ENCODE measurements at places on chromosomes 6 and 20.

- no peak for DNase-seq
Observed at GRCh38 chr20:24998121-24998520, 5.6 kb upstream of the APMAP start.

- no peak for DNase-seq
Observed at GRCh38 chr20:63449796-63450730, 22.4 kb downstream of the KCNQ2 start.

DNA sequence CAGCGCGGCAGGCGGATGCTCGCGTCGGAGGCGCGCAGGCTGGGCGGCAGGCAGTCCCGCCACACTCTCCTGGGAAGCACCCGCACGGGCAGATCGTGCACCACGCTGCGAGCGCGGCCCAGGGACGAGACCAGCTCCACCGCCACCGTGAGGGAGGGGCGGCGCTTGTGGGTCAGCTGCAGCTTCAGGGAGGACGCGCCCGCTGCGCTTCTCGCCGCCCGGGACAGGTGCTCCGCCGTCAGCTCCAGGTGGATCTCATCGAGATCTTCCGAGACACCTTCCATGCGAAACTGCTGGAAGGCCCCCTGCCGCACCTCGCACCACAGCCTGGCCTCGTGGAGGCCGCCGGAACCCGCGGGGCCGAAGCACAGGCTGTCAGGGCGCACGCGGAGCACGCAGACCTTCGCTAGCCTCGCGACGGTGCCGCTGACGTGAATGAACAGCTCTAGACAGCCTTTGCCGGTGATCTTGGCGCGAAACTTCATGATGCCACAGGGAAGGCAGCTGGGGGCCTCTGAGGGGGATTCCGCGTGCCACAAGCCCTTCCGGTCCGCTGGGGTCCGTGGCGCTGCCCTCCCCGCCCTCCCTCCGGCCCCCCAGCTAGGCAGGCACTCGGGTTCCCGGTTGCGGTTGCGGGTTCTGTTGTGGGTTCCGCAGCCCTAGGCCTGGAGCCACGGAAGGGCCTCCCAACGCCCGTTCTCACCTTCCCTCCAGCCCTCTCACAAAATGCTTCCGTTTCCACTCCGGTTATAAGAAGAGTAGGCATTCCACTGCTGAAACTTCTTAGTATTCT, at the start of gene HUS1B:
Gene HUS1B, minus strand, starts transcription at position 641 of the 793 bp plus-strand sequence. Its CDS starts 156 bp downstream, at position 485.
- no peak for DNase-seq

- peak; percentile 77 for DNase-seq
Observed at GRCh38 chr20:1569415-1569881, 11.9 kb upstream of the SIRPD start.

DNA sequence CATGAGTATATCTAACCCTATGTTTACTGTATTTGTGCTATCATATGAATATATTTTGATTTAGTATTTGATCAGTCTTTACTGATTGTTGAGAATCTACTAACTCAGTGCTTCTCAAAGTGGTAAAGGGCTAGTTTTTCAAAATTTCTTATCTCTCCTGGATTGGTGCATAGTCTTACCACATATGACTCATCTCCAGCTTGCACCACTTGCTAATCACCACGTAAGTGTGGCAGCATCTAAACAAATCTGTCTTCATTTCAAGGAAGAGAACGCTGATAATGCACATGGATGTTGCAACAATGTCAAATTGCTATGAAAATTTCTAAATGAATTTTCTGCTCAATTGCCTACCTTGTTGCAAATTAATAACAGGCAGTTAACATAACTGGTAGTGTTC, 299.5 kb downstream of the PAX1 start:
- no peak for DNase-seq

- no peak for DNase-seq
Observed at GRCh38 chr20:58473453-58474425, 41.5 kb downstream of the APCDD1L start.

GRCh38 chr6:159151266-159151855, 17.8 kb upstream of the FNDC1 start:
- DNase-seq: peak; percentile 85

- DNase-seq: no peak
Observed at GRCh38 chr6:151242420-151242861, 2.7 kb downstream of the AKAP12 start.

DNA sequence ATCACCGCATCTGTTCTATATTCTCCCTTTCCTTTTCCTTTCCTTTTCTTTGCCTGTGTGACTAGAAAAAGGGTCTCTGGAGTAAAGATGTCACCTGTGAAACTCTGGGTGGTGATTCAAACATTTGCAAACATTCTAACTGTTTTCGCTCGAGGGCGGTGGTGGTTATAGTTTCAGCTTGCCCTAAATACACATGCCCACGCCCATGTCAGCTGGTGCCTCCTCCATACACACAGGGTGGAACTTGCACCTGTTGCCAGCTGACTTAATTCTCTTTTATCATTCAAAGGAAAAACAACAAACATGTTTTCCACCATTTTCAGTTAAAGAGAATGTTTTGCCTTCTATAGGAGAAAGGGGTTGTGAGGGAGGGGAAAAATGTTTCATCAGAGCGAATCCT, 381.9 kb upstream of the ARID1B start:
- no peak for DNase-seq

GRCh38 chr6:81552644-81553043, 199.8 kb downstream of the TENT5A start:
- no peak for DNase-seq

DNA sequence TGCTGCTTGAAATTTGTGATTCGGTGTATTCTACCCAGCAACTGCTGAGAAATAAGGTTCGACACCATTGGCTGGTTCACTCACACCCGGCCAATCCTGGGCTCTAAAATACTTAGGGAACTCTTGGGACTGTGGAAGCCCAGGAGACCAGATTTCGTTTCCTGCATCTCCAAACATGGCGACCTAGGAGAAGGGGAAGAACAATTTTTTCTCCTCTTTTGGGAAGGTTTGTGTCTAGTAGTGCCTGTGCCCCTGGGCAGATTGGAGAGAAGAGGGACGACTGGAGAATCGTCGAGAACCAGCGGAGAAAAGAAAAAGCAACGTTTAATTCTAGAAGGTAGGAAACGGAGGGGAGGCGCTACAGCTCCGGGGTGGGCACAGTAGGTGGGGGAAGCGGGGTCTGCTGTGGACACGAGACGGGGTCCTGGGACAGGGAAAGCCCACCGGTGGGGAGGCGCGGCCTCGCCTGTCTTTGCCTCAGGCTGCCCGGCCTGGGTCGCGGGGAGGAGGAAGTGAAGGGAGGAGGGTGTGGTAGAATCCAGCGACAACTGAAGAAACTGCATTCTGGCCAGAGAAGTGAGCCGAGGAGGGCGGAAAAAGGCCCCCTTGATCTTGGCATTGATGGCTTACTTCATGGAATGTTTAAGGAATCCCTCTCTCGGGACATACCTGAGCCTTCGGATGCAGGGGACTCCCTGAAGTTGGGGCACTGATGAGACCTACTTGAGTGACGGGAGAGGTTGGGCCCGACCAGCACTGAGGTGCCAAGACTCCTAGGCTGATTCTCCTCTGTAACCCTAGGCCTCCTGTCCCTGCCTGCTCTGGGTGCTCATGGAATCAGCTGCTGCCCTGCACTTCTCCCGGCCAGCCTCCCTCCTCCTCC, at the start of gene BTN2A1:
Gene BTN2A1, plus strand, starts transcription at position 150 of the 883 bp plus-strand sequence. Its CDS starts 682 bp downstream, at position 832.
- DNase-seq: peak; percentile 92

DNA sequence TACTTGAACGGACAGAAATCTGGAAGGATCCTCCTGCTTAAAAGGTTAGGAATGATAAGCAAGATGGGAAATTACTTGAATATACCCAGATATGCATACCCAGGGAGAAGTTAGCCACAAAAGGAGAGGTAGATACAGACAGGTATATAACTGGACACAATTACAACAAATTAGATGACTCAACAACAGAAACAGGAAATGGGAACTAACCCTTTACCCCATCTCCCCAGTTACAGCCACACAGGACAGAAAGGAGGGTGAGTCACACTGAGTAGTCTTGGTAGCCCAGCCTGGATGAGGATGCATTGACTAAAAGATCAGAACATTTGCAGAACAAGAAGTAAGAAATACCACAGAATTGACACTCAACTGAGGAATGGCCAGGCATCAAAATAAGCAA, 61.2 kb downstream of the C6orf52 start:
- peak; percentile 90 for DNase-seq

DNA sequence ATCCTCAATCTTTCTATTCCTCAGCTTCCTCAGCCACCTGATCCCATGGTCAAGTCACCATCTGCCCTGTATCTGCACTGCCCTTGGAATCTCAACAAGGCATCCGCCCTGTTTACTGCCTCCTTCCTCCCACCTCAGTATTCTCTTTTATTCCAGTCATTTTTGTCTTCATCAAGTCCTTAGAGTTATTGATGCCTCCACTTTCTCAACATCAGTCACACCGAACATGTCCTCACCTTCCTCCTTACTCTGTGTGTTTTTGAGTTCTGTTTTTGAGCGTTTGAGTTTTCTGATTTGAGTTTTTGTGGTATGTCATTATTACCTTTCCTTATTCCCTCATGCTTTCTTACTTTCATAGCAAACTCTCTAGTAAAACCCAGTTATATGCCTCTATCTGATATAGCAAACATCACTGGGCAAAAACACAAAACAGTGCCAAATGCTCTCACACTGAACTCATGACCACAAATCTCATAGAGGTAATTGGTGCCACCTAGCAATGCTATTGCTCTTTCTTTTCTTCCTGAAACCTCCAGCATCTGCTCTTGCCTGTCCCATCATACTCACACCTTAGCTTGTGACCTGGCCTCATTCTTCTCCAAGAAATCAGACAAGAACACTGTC, 11.8 kb upstream of the GNRH2 start:
- DNase-seq: no peak

GRCh38 chr20:37431786-37432185, 85.8 kb downstream of the SRC start:
- DNase-seq: no peak

- DNase-seq: no peak
Observed at GRCh38 chr6:41028561-41029412, 10.2 kb downstream of the UNC5CL start.

DNA sequence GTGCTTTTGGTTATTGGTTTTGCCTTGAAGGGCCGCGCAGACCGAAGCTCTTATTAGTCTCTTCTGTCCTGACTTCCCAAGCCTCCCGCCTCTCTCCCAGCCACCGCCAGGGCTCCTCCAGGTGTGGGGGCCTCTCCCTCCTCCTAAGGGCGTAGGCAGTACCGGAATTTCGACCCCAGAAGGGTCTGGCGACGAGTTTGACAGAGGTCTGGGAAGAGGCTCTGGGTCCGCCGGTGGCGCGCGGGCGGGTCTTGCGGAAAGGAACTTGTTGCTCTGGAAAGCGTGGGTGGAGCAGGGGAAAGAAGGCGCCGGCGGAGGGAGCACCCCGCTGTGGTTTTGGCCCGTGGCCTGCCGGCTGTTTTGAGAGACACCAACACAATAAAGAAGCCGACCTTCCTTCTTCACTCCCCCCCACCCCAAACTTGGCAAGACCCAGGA, 1.8 kb downstream of the PCSK2 start:
- DNase-seq: no peak

- no peak for DNase-seq
Observed at GRCh38 chr6:48141975-48142374, 31.0 kb upstream of the PTCHD4 start.

DNA sequence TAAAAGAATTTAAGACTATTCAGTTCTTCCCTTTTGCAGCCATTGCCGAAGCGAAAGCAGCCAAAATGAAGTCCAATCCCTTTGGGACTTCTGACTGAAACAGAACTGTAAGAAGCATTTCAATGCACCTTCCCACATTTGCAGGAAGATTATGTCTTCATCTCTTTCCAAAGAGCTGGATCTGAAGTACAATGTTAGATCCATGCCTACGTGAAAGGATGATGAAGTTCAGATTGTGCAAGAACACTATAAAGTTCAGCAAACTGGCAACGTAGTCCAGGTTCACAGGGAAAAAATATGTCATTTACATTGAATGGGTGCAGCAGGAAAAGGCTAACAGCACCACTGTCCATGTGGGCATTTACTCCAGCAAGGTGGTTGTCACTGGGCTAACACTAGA, 6.0 kb upstream of the FILIP1 start:
- DNase-seq: no peak

DNA sequence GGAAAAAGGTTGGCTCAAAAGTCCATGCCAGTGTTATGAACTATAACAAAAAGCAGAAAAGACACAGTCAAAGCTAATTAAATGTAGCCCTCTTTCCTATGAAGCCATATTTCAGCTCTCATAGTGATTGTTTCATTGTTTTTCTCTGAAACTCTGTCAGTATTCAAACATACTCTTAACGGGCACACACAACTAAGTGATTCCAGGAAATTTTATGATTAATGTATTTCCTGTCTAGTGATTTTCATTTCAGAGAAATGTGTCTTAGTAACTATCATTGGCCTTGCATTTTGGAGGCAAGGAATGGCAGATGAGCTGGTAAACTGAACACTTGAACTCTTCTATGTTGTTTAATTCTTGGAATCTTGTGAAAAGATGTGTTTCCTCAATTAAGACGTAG, 68.0 kb downstream of the CLVS2 start:
- DNase-seq: no peak

GRCh38 chr20:52564594-52564993, 373.0 kb upstream of the ZFP64 start:
- DNase-seq: no peak

DNA sequence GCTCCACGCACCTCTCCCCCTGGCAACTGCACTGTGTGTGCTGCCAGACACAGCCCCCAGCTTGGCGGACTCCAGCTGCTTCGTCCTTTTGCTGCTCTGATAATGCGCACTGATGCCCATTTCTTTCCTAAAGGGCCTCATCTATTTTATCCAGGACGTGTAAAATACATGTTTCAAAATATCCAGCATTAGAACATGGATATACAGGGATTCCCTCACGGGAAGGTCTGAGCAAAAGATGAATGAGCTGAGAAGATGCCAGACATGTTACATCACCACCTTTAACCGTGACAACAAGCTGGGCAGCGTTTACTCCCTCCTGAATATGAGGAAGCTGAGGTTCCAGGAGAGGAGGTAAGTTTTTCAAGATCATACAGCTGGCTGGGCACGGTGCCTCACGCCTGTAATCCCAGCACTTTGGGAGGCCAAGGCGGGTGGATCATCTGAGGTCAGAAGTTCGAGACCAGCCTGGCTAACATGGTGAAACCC, 32.8 kb downstream of the TNXB start:
- no peak for DNase-seq

GRCh38 chr20:57526087-57526884, 1.3 kb upstream of the CTCFL start:
- no peak for DNase-seq

GRCh38 chr6:121310495-121310894, 23.8 kb downstream of the TBC1D32 start:
- no peak for DNase-seq

- no peak for DNase-seq
Observed at GRCh38 chr6:19175023-19175422, 662.1 kb upstream of the ID4 start.

DNA sequence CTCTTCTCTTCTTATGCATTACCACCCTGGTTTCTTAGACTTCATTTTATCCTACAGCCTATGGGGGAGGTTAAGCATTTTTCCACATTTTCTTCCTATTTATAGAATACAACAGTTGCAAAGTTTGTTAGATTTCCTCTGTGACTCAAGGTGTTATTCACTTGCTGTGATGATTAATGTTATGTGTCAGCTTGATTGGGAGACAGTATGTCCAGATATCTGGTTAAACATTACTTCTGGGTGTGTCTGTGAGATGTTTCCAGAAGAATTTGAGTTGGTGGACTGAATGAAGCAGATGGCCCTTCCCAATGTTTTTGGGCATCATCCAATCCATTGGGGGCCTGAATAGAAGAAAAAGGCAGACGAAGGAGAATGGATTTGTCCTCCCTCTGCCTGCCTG, 131.3 kb downstream of the C6orf118 start:
- DNase-seq: no peak

GRCh38 chr20:10540636-10541493, 105.8 kb downstream of the SLX4IP start:
- peak; percentile 98 for DNase-seq

Data from inflammatory macrophage treated with lipopolysaccharide for 1 hour (primary cell).